Stimulated activated CD4-positive, alpha-beta T cell treated with anti-CD3 and anti-CD28 coated beads, Interleukin-15, amount 100 ng/mL, for 24 hours (primary cell): ENCODE measurements at places on chromosomes 1 and 21.

- DNase-seq = no peak
Measured at GRCh38 chr21:14866859-14867765, 197.7 kb downstream of the NRIP1 start.

DNA sequence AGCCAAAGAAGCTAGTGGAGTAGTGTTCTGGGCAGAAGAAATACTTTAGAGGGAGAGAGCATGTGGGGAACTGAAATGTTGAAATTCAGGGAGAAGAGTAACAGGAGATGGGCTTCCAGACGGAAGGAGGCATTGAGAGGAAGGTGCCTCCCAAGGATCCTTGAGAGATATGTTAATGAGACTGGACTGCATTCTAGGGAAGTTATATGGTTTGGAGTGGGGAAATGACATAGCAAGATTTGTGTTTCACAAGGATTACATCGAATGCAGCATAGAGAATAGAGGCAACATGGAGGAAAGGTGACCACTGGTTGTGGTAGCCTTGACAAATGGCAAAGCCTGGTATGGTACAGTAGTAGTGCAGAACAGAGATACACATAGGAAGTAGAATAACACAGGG lies 160.5 kb upstream of the HMCN1 start:
- no peak for DNase-seq

- DNase-seq = no peak
Measured at GRCh38 chr1:34520111-34520510, 234.7 kb upstream of the GJB5 start.

GRCh38 chr1:113617438-113618141 lies 141.7 kb downstream of the PHTF1 start:
- no peak for DNase-seq

DNA sequence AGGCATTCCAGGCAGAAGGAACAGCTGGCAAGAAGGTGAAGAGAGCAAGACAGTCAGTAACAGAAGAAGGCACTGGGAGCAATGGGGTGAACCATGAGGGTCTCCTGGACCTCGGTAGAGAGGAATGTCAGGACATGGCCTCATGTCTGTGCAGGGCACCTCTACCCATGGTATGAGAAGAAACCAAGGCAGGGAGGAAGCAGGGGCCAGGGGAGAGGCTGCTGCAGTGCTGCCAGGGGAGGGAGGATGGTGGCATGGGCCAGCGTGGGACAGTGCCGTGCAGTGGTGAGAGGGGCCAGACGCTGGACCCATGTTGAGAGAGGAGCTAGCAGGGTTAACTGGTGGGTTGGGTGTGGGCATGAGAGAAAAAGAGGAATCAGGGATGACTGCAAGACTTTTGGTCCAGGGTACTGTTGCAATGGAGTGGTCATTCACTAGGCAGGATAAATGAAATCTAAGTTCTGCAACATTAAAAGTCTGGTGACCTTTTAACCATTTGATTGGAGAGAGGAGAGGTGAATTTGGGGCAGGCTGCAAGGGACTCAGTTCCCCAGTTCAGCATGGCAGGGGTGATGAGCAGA lies 577.6 kb downstream of the MATN1 start:
- DNase-seq = no peak

GRCh38 chr1:223556414-223557129 lies 108.9 kb downstream of the CAPN8 start:
- peak; percentile 67 for DNase-seq

DNA sequence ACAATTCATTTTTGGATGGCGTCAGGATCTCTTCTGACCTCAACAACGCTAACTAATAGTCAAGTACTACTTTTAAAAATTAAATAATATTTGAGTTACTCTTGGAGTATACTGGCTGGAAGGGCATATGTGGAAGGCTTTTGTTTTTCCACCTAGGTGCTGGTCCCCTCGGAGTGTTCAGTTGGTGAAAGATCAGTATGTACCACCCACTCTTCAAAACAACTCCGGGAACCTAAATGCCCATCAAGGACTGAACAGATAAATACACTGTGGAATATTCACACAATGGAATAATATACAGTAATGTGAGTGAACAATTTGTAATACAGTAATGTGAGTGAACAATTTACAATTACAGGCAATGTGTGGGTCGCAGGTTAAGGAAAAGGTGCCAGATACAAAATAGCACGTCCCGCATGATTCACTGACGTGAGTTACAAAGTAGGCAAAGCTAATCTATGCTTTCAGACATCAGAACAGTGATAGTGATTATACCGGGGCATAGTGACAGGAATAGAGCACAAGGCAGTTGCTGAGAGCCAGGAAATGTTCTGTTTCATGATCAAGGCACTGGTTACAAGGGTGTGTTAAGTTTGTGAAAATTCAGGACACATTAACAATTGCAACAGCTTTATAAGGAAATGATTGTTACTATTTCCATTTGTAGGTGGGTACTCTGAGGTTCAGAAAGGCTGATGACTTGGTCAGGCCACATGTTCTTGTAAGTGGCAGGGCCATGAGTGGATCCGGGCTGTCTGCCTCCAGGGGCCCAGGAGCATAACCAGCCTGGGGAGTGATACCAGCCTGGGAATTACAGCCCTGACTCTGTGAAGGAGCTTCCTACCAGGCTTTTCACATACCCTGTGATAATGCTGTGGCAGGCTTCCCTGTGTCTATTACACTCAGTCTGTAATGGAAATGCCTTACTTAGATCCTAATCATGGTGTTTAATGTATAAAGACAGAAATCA lies 59.3 kb upstream of the ABCD3 start:
- DNase-seq = no peak

GRCh38 chr1:82947278-82947677 lies 1051.7 kb downstream of the TTLL7 start:
- DNase-seq = no peak

- DNase-seq = no peak
Measured at GRCh38 chr1:184270556-184270955, 116.3 kb upstream of the C1orf21 start.

GRCh38 chr1:230230948-230231773 lies 164.1 kb downstream of the GALNT2 start:
- no peak for DNase-seq

DNA sequence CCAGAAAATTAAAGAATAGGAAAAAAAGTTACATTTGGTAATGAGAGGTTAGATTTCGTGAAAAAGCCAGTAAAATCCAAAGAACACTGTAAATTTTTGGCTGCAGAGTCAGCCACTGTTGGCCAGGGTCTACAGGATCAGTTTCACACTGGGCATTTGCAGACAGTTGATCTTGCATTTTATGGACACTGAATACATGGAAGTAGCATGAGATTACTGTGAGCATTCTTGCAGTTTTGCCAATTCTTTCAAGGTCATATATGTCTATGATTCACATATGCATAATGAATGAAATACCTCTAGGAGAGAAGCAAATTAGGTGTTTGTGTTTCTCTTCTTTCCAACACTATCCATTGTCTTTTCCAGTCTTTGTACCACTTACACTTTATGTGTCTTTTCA lies 200.8 kb upstream of the DPYD start:
- DNase-seq = no peak

DNA sequence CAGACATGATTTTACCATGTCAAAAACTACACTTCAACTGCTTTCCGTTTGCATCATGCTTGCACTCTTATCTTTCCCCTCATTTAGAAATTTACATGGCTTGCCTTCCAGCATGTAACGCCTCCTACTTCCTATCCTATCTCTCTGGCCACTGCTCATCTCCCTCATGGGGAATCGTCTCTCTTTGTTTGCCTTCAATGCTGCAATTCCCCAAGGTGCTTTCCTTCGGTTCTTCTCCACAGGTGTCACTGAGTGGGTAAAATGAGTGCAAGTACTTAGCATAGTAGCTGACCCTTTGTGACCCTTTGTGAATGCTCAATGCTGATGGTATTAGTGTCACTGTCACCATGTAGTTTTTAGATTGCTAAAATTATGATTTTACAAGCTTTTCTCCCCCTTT lies 63.1 kb downstream of the APP start:
- DNase-seq = no peak

- no peak for DNase-seq
Measured at GRCh38 chr1:46480959-46481646, 8.5 kb upstream of the DMBX1 start.
